B cell (primary cell): ENCODE measurements at places on chromosomes 7 and 10. TPM values are rescaled to one million over a fixed set of nuclear protein-coding genes. Genes with fewer than 3 reads are reported as not detected.
A peak's percentile ranks its signal among the peaks of the same experiment; 100 is the strongest.

GRCh38 chr10:77041636-77042258 is 595.9 kb downstream of the KCNMA1 start:
- H3K4me3 ChIP-seq, result no peak overlapping the region
- no peaks in the 10 kb centered on the region for H3K36me3 ChIP-seq
- peak; percentile 17 for DNase-seq
- H3K4me1 ChIP-seq, result peaks cover 6% of the 10 kb centered on the region

DNA sequence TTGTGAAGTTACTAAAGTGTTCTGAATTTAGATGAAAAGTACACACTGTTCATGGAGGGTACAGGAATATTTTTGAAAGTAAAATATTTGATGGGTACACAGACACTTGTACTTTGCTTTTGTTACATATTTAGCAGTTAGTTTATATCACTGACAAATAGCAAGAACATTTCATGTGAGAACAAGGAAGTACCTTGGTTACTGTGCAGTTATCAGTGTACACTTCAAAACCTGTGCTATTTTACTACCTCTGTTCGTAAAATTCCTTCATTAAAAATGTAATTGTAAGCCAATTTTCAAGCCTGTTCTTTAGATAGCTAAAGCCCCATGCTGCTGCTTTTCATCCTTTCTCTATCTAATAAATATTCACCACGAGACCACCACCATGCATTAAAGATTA is 39.8 kb upstream of the WASL start:
- no peaks in the 10 kb centered on the region for H3K4me1 ChIP-seq
- H3K27me3 ChIP-seq, result no peaks in the 10 kb centered on the region
- H3K4me3 ChIP-seq, result no peak overlapping the region
- no peak overlapping the region for H3K27ac ChIP-seq
- H3K36me3 ChIP-seq, result no peaks in the 10 kb centered on the region
- DNase-seq, result no peak

- no peak overlapping the region for H3K27ac ChIP-seq
- no peaks in the 10 kb centered on the region for H3K27me3 ChIP-seq
- no peak overlapping the region for H3K4me3 ChIP-seq
- H3K4me1 ChIP-seq, result no peaks in the 10 kb centered on the region
Measured at GRCh38 chr7:137453356-137453755, 109.8 kb upstream of the PTN start.

- no peaks in the 10 kb centered on the region for H3K4me1 ChIP-seq
- no peaks in the 10 kb centered on the region for H3K27me3 ChIP-seq
- no peak overlapping the region for H3K4me3 ChIP-seq
- no peak for DNase-seq
Measured at GRCh38 chr7:149856583-149856982, 17.2 kb upstream of the ATP6V0E2 start.

DNA sequence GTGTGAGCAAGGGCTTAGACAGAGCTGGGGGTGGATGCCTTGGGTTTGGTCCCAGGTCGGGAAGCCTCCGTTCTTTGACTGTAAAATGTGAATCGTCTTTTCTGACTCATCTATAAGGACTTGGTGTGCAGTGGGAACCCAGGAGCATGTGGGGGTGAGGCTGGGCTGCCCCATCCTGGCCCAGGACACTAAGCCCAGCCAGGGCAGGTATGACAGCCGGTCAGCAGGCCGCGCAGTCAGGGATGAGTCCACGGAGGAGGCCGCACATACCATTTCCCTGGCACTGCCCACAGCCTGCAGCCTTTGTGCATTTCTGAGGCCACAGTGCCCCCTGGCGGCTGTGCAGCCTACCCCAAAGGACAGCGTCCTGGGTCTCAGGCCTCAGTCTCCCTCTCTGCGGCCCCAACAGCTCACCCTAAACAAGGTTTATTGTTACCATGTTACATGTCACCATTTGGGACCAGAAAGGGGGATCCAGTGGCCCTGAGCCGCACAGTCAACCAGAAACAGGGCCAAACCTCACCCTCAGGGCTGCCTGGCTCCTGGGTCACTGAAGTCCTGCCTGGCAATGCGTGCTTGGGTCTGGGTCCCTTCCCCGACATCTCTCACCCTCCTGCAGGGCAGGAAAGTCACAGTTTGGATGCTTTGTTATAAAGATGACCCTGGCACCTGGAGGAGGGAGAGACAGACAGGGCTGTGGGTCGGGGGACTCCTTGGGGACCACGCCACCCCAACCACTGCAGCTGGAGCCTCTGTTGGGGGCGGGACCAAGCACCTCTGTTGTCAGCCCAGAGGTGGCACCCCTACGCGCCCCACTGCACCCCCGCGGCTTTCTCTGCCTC is 14.4 kb upstream of the SH2B2 start:
- peaks cover 2% of the 10 kb centered on the region for H3K36me3 ChIP-seq
- H3K4me3 ChIP-seq, result no peak overlapping the region
- H3K27ac ChIP-seq, result no peak overlapping the region
- no peaks in the 10 kb centered on the region for H3K27me3 ChIP-seq

DNA sequence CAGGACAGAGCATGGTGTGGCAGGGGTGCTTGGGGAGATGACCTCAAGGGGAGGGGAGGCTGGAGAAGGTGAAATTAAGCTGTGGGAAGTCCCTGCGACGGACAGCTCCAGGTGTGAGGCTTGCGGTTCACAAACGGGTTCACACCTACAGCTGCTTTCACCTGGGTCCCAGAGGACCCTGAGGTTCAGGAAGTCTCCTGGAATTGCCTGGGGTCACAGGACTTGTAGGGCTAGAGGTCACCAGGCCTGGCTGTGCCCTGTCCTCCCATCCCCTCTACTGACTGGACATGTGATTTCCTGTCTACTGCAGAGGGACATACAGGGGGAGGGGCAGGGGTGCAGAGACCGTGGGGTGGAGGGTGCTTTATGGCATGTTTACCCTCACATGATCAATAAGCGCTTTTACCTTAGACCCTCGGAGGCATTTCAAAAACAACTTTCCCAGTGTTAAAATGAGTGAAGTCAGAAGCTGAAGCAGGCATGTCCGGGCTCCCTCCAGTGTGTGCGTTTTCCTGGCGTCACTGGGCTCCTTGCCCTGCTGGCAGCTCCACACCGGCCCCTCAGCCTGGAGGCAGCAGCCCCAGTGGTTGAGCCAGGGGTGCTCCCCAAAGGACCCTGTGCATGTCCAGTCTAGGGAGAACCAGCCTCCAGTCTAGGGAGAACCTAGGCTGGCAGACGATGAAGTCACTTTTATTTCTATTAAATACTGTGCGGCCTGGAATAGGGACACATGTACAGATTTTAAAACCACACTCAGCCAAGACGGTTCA is 66.6 kb upstream of the IGFBP3 start:
- H3K36me3 ChIP-seq, result no peaks in the 10 kb centered on the region
- no peak for DNase-seq
- H3K27ac ChIP-seq, result no peak overlapping the region
- H3K4me3 ChIP-seq, result no peak overlapping the region
- H3K27me3 ChIP-seq, result no peaks in the 10 kb centered on the region

- H3K4me1 ChIP-seq, result peaks cover 7% of the 10 kb centered on the region
- no peak overlapping the region for H3K27ac ChIP-seq
- no peaks in the 10 kb centered on the region for H3K27me3 ChIP-seq
- no peaks in the 10 kb centered on the region for H3K36me3 ChIP-seq
Measured at GRCh38 chr7:1121476-1121875, 33.6 kb downstream of the GPER1 start.

GRCh38 chr10:72088889-72089575 is 681 bp upstream of the SPOCK2 start:
- peak overlapping the region; percentile 92 for H3K27ac ChIP-seq
- no peaks in the 10 kb centered on the region for H3K36me3 ChIP-seq
- peak overlapping the region; percentile 84 for H3K4me3 ChIP-seq
- H3K27me3 ChIP-seq, result no peaks in the 10 kb centered on the region
- H3K4me1 ChIP-seq, result peaks cover 33% of the 10 kb centered on the region

DNA sequence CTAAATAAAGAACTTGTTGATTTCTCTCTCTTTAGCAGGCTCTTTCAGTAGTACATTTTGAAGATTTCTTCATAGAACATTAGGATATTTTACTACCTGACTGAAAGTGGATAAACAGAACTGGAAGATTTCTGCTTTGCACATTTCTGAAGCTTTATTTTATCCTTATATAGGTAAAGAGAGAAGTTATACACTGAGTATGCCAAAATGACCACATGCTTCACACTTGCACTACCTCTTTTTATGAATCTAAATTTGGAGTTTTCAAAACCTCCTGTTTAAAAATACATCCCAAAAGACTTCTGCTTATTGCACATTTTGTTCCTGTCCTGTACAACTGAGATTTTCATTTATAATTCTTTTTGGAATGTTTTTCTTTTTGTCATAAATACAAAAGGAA is 197.4 kb upstream of the PRPS1L1 start:
- H3K27me3 ChIP-seq, result no peaks in the 10 kb centered on the region
- H3K27ac ChIP-seq, result peak overlapping the region; percentile 65
- DNase-seq, result peak; percentile 50
- peak overlapping the region; percentile 56 for H3K4me3 ChIP-seq

- H3K27ac ChIP-seq, result no peak overlapping the region
- H3K4me1 ChIP-seq, result no peaks in the 10 kb centered on the region
- H3K27me3 ChIP-seq, result no peaks in the 10 kb centered on the region
- DNase-seq, result no peak
- no peaks in the 10 kb centered on the region for H3K36me3 ChIP-seq
Measured at GRCh38 chr7:577741-578370, 58.2 kb upstream of the PDGFA start.

- no peaks in the 10 kb centered on the region for H3K4me1 ChIP-seq
- DNase-seq, result no peak
- no peaks in the 10 kb centered on the region for H3K36me3 ChIP-seq
- peaks cover 3% of the 10 kb centered on the region for H3K27me3 ChIP-seq
Measured at GRCh38 chr7:132779164-132779563, 202.9 kb upstream of the PLXNA4 start.

- H3K36me3 ChIP-seq, result no peaks in the 10 kb centered on the region
- H3K4me1 ChIP-seq, result no peaks in the 10 kb centered on the region
- no peak overlapping the region for H3K27ac ChIP-seq
- H3K4me3 ChIP-seq, result no peak overlapping the region
Measured at GRCh38 chr10:86294346-86295265, 72.0 kb downstream of the GRID1 start.

GRCh38 chr10:89738551-89739209 is 37.3 kb downstream of the KIF20B start:
- H3K4me1 ChIP-seq, result peaks cover 11% of the 10 kb centered on the region
- H3K27ac ChIP-seq, result peak overlapping the region; percentile 65
- H3K36me3 ChIP-seq, result no peaks in the 10 kb centered on the region
- peak overlapping the region; percentile 1 for H3K4me3 ChIP-seq
- peak; percentile 70 for DNase-seq
- no peaks in the 10 kb centered on the region for H3K27me3 ChIP-seq

Gene ANKRD30A
- not detected in 2 replicates for polyA plus RNA-seq

Gene CALML5
- not detected in 2 replicates for polyA plus RNA-seq

Gene OPN1SW
- polyA plus RNA-seq, result not detected in 2 replicates

Gene NEUROG3
- 0.09 TPM in 1 of 2 replicates, not detected in the other for polyA plus RNA-seq
